Left kidney (tissue), 8 donors: ENCODE measurements at places on chromosomes 3 and 15.

- DNase-seq: no peak
These were observed 1.9 kb downstream of the GATM start for GRCh38 chr15:45376300-45376928.

- peak; percentile 17 for DNase-seq
These were observed 121.8 kb upstream of the CADM2 start for GRCh38 chr3:84836961-84837360.

DNA sequence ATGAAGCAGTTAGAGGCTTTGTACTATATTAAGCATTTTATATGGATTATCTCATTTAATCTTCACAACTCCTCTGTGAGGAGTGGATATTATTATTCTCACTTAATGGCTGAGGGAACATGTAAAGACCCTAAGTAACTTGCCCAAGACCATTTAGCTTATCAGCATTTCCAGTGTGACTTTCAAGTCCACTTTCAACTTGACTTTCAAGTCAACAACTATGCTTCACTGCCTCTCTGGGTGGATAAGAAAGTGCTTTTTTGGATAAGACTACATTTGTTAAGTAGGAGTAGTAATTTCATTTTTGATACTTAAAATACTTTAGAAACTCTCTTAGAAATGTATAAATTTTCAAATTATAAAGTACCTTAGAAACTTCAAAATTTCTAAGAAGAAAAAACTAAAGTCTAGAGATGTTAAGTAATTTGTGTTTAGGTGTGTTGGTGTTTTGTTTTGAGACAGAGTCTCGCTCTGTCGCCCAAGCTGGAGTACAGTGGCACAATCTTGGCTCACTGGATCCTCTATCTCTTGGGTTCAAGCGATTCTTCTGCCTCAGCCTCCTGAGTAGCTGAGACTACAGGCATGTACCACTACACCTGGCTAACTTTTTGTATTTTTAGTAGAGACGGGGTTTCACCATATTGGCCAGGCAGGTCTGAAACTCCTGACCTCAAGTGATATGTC lies 71.8 kb downstream of the MINDY2 start:
- no peak for DNase-seq

DNA sequence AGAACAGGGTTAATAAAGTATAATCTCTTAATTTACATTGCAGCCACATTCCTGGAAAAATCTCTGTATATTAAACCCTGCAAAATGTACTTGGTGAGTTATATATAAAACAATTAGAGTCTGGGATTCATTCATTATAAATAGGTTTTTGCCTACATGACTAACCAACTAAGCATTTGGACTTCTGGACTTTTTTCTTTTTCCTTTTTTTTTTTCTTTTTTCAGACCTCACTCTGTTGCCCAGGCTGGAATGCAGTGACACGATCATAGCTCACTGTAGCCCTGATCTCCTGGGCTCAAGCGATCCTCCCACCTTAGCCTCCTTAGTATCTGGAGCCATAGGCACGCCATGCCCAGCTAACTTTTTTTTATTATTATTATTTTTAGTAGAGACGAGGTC lies 4.5 kb downstream of the DNAJC13 start:
- DNase-seq: no peak

DNA sequence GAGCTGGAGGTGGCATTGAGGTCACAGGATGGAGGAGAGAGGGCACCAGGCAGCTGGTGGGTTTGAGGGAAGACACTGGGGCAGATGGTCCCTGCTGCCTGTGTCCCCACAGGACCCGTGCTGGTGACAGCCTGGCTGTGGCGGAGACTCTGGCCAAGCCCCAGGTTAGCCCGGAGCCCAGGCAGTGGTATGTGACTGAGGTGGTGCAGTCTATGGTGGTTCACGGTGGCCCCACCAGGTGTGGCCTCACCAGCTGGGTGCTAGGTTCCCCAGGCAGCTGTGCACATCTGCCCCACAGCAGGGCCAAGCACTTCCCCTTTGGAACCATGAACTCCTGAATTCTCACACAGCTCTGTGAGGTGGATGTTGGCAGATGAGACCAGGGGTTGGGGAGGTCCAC lies 15.4 kb downstream of the PLXNA1 start:
- DNase-seq: no peak

- peak; percentile 30 for DNase-seq
These were observed 61.9 kb downstream of the TRPM7 start for GRCh38 chr15:50624616-50625168.

GRCh38 chr3:136250903-136251460 lies 842 bp downstream of the PCCB start:
- peak; percentile 37 for DNase-seq

DNA sequence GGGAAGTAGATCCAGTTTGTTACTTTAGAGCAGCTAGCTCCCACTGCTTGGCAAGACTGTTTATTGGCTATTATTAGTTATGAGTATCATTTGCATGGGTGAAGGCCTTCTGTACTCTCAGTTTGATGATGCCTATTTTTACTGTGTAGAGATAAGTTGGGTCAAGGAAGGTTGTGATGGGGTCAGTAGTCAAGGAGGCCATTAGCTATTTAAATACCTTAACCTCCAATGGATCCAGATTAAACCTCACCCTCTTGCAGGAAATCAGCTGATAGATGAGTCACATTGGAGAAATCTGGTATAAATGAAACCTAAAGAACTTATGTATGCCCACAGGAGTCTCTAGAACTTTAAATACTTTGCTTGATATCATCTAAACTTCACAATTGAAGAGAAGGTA lies 45.0 kb downstream of the THBS1 start:
- DNase-seq: no peak

- DNase-seq: no peak
These were observed 47.3 kb downstream of the SSUH2 start for GRCh38 chr3:8597219-8597853.

DNA sequence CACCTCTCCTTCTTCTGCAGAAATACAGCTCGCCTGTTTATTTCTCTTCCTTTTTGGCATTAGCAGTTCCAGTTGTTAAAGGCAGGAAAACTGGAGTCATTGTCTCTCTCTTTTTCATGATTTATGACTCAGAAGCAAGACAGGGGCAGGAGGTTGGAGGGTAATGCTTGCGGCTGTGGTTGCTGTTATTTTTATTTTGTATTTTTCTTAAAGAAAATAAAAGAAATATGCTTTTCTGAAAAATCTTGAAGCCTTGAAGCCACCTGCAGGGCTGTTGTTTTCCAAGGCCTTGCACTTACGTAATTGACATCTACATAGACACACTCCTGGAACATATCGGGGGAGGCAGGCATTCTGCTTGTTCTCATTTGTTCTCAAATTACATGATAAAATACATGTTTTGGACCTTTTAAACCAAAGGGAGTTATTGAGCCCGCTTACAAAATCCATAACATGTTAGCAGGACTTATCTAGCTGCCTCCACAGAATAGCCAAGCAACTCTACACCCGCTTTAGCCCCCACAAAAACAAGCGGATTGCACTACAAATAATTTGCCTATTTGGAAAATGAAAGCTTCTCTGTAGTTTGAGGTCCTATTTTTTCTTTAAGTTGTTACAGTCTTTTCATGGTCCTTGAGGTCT lies 1004.6 kb upstream of the NR2F2 start:
- DNase-seq: peak; percentile 62

DNA sequence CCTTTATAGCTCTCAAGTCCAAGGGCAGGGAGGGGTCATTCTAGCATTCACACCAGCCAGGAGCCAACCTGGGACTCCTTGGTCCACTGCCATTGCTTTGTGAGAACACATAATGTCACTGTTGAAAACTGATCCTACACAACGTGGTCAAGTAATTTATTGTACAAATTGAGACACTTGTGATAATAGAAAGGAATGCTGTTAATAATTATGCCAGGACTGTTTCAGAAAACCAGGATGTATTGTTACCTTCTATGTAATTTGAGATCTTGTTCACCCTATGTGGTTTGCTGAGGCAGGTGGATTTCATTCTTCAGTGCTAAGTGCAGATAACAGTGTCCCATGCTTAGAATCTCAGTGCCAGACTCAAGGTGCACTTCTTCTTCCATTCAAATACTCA lies 33.3 kb downstream of the TMCO5A start:
- no peak for DNase-seq

DNA sequence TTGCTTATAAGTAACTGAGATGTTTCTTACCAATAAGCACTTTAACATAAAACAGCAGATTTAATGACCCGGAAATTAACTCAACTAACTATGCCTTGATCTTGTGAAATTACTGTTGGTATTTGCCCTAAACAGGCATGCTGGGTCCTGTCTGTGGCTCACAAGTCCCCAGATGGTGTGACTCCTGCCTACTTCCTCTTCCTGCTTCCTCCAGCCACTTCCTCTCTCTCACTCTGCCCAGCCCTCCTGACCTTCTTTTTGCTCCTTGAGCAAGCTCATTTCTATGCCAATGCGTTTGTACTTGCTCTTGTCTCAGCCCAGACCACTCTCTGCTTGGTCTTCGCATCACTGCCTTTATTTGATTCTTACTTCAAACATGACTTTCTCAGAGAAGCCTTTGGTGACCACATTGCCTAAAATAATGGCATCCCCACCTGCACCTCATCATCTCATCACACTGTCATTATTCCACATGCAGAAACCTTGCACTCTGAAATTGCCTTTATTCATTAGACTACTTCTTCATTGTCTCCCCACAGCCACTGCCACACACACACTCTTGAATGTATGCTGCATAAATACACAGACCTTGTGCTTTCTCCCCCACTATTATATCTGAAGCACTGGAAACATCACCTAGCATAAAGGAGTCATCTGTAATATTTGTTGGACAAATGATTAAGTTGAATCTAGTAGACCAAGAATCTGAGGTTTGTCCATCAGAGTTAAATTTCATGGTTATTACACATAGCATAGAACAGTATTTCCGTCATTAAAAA lies 256.3 kb upstream of the SEMA6D start:
- DNase-seq: no peak

DNA sequence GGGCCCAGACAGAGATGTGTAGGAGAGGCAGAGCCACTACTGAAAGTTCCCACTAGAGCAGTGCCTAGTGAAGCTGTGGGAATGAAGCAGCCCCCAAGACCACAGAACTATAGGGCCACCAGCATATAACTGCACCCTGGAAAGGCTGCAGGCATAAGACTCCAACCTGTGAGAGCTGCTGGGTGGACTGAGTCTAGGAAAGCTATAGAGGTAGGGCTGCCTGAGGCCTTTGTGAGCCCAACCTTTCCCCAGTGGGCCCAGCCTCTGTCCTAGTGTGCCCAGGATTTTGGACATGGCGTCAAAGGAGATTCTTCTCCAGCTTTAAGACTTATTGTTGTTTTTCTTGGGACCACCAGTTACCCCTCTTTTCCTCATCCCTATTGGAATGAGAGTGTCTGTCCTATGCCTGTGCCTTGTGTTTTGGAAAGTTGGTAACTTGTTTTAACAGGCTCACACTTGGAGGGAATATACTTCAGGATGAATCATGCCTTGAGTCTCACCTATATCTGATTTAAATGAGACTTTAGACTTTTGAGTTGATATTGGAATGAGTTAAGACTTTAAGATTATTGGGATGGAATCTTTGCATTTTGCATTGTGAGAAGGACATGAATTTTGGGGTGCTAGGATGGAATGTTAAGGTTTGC lies 28.1 kb downstream of the SLMAP start:
- DNase-seq: no peak

- DNase-seq: no peak
These were observed 945 bp downstream of the MST1R start for GRCh38 chr3:49902511-49903345.

- no peak for DNase-seq
These were observed 205.0 kb upstream of the ADAMTS9 start for GRCh38 chr3:64892671-64893309.

DNA sequence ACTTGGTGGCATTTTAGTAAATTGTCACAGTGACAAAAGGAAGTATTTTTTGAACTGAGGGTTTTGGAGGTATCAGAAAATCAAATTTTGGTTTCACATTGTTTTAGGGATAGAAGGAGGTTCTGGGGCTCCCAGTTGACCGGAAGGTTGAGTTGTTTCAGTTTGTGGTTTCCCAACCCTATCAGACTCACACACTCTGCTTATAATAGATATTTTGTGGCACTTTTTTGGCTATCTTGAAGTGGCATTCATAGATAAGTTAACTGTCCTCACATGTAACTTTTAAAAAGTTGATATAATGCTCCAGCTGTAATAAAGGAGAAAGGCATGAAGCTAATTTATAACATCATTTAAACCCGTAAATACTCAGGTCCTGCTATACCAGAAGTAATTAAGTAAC lies 12.8 kb downstream of the ARMC8 start:
- no peak for DNase-seq

GRCh38 chr3:180362081-180362480 lies 239.9 kb upstream of the TTC14 start:
- no peak for DNase-seq

DNA sequence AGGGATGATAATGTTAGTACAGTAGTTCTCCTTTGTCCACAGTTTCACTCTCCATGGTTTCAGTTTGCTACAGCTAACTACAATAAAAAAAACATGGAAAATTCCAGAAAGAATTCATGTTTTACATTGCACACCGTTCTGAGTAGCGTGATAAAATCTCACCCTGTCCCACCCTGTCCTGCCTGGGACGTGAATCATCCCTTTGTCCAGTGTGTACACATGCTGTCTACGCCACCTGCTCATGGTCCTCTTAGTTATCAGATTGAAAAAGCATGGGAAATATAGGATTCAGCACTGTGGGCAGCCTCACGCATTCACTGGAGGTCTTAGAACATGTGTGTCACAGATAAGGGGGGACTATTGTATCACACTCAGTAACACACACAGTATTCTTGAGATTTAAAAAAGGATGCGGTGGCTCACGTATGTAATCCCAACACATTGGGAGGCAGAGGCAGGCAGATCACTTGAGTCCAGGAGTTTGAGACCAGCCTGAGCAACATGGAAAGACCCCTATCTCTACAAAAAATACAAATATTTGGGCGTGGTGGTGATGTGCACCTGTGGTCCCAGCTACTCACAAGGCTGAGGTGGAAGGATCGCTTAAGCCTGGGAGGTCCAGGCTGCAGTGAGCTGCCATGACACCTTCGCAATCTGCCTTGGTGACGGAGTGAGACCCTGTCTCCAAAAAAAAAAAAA lies 8.7 kb upstream of the FLNB start:
- DNase-seq: no peak

- no peak for DNase-seq
These were observed 31.7 kb upstream of the NTRK3 start for GRCh38 chr15:88288206-88288605.

DNA sequence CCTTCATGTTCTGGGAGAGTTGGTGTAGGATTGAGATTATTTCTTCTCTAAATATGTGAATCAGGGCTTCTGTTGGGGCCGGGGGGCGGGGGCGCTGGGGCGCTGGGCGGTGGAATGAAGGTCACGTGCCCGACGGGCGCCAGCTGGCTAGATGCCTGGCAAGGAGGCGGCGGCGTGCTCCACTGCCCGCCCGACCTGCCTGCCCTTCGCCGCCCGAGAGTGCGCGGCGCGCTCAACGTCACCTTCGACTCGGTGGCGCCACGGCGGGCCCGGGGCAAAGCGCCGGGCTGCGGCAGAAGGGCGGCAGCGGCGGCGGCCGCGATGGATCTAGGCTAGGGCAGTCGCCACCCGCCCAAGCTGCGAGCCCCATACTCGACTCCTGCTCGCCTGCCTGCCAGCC lies 47.0 kb upstream of the LHFPL4 start:
- peak; percentile 33 for DNase-seq
